ENCODE measurements at places on chromosomes 6 and 20. TPM values are rescaled to one million over a fixed set of nuclear protein-coding genes. Genes with fewer than 3 reads are reported as not detected.
A peak's percentile ranks its signal among the peaks of the same experiment; 100 is the strongest.

Gene CCR6
- 0.17 TPM for total RNA-seq

Gene SLC35D3
- not detected for total RNA-seq

Gene PPP1R3G
- total RNA-seq, result 0.05 TPM

Gene ZKSCAN3
- 3.1 TPM for total RNA-seq

Gene TRIM10
- not detected for total RNA-seq

Gene METTL24
- total RNA-seq, result not detected

Gene OTOR
- total RNA-seq, result not detected

Gene PPIL6
- total RNA-seq, result not detected

Gene SMLR1
- not detected for total RNA-seq

Gene PAK5
- not detected for total RNA-seq

Gene DBNDD2
- total RNA-seq, result 6.1 TPM

Gene NUP153
- 117 TPM for total RNA-seq

Gene DSP
- not detected for total RNA-seq

Gene SPO11
- total RNA-seq, result not detected

Gene GATA5
- not detected for total RNA-seq

DNA sequence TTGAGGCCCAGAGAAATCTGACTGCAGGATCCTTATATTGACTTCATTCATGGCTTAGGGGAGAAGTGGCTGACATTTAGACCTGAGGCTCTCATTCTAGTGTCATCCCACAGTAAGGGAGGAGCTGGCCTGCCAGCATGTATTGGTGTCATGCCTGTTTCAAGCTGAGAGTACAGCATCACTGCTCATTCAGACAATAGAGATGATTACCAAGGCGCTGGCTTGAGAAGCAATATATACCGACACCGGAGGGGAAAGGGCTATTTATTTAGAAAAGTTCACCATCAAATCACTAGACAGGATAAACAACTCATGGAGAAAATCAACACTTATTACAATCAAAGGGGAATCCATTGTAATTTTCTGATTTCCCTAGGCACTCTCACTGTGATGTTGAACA lies 84.4 kb upstream of the HDAC2 start:
- no peak for DNase-seq

- DNase-seq, result no peak
Observed at GRCh38 chr6:3607171-3607570, 144.3 kb downstream of the PXDC1 start.

GRCh38 chr6:93376026-93376540 lies 43.3 kb downstream of the EPHA7 start:
- DNase-seq, result no peak

GRCh38 chr6:125102891-125103290 lies 50.7 kb upstream of the TPD52L1 start:
- no peak for DNase-seq

DNA sequence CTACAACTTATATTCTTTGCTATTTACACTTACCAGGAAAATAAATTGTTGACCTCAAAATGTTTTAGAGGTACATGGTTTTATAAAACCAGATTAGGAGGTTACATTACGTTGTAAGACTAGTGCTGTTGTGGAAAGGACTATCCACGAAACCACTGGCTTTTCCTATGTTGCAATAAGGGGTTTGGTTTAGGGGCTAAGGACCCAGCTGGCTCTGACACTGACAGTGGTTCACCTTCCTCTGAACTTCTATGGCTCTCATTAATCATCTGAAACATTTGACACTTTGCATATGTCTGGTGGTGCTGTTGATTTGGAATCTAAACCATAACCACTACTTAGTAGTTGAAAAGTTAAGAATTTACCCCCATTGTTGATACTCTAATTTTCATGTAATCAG lies 186.7 kb downstream of the NKAIN2 start:
- DNase-seq, result no peak

GRCh38 chr6:157054531-157054979 lies 268.8 kb downstream of the TMEM242 start:
- no peak for DNase-seq

- DNase-seq, result no peak
Observed at GRCh38 chr20:6663104-6663503, 104.4 kb upstream of the BMP2 start.

DNA sequence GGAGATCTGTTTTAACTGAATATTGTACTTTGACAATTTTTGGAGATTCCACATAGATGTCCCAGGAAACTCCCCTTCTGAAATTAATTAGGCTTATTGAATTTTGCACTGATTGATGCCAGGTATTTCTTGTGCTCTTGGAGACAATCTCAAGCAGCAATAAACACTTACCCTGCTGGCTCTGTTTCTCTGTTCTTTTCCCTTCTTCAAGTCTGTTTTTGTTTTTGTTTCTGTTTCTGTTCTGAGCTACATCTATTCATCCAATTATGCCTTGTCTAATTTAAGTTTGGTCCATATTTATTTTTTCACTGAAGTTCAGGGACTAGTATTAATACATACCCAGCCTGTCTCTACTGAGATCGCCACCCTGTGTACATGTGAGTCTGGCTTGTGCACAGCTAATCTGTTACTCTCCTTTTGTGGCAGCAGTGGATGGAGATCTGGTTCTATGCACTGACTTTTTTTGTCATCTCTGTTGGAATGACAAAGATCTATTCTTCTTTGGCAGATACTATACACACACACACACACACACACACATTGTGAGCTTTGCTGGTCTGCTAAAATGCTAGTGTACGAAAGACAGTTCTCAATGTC lies 51.9 kb downstream of the IL22RA2 start:
- DNase-seq, result no peak

DNA sequence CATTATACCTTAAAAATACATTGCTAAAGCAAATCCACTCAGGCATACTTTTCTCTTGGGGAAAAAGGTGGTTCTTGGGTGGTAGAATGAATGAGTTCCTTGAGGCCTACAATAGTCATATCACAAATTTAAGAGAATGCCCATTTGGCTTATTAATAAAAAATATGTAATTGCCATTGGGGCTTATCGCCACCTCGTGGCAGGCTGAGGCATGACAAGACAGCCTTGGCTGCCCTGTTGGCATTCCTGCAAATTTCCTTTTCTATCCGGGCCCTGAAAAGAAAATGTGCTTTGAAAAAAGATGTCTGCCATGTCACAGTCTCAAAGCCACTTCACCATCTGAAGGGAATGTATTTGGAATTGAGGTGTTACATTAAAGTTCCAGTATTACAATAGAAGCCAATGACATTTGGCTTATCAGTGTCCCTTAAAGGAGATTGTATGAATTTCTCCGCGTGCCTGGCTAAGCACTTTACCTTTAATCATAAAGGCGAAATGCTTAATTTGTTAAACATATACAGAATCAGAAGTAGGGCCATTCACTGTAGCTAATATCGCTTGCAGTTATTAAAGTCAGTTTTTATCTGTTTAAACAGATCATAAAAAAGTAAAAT lies 188.3 kb upstream of the ZFP64 start:
- no peak for DNase-seq

DNA sequence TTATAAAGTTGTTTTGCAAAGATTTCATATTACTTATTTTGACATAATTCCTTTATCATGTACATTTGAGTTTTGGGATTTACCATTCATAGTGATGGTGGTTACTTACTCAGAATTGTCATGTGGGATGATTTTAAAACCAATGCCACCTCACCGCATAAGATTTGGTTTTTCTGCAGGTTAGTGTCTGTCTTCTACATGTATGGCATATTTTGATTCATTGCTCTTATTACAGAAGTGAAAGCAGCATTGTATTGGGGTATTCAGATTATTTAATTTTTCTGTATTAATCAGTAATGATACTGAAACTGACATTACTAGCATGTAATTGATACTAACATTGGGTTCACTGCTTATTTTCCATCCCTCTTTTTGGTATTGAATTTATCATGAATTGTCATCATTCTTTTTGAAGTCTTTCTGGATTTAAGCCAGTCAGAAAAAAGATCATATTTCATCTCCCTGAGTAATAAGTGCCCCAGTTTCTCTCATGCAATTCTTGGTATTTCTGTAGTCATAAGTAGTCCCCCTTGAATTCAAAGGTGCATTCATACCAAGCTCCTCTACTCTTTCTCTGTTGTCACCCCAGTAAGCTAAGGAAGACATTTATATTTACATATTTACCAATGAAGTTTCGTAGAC lies 176.6 kb downstream of the BCKDHB start:
- no peak for DNase-seq

DNA sequence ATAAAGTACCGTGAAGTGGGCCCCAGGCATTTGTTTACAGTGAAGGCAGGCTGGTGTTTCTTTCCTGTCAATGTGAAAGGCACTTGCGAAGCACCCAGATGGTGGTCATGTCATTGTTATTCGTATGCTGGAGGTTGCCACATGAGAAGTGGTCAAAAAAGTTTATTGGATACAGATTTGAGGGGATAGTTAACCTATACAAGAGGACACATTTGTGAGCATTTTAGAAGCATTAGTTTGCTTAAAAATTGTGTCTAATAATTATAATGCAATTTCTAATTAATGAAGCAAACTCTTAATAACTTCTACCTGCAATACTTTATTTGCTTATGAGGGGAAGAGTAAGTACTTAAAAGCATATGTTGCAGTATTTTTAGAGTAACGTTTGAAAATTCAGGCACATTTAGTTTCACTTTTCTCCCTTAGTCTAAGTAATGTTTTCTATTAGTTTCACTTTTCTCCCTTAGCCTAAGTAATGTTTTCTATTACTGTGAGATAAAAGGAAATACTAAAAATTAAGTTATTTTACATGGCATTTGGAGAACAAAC lies 120.7 kb upstream of the CLDN20 start:
- DNase-seq, result no peak

DNA sequence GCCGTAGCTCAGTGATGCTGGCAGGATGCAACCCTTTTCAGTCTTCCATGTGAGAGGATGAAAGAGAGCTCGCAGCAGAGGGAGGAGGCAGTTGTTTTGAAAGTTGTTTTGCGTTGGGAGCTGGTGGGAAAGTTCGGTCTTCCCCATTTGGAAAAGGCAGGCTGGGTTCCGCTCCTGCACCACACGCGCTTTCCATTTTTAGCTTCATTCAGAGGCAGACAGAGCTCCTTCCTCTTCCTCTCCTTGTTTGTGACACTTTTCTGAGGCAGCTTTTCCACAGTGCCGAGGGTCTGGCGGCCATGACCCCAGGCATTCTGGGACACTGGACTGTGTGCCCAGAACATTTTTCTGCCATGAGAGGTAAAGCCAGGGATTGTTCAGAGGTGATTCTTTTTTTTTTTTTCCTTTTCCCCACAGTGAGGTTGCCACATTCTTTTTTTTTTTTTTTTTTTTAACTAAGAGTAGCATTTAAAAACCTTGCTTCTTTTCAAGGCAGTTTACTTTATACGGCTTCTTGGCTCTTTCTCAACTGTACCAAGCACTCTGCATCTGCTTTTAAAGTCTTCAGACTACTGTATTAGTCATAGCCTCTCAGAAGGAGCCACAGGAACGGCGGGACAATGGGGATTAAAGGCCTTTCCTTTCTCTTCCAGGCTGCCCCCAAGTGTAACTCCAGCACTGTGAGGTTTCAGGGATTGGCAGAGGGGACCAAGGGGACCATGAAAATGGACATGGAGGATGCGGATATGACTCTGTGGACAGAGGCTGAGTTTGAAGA lies 1.6 kb downstream of the PRDM1 start:
- no peak for DNase-seq

GRCh38 chr6:108782179-108783041 lies 65.8 kb upstream of the ARMC2 start:
- peak; percentile 77 for DNase-seq

GRCh38 chr6:146902846-146903245 lies 301.4 kb upstream of the STXBP5 start:
- no peak for DNase-seq

DNA sequence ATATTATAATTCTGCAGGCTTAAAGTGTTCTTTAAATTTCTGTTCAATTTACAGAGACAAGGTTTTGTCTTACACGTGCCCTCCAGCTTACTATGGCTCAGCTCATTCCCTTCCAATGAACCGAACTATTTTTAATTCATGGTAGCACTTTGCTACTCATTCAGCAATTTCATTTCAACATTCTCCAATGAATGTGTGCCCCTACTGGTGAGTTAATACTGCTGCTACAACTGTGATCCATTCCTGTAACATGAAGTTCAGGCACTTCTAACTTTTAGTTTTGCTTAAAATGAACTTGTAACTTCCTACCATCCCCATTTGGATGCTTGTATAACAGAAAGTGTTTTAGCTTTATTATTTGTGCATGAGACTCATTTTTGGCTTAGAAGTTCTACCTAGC lies 99.7 kb downstream of the F13A1 start:
- DNase-seq, result no peak

DNA sequence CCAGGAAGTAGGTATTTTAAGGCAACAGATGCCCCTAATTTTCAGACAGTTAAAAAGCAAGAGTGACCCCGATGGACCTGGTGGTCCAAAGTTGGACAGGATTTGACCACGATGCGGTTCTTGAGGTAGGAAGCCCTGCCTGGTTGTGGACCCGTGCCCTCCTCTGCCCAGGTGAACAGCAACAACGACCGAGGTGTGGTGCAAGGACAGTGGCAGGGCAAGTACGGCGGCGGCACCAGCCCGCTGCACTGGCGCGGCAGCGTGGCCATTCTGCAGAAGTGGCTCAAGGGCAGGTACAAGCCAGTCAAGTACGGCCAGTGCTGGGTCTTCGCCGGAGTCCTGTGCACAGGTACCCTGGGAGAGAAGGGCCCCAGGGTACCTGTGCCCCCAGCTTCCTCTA lies 18.7 kb downstream of the TGM6 start:
- DNase-seq, result no peak

- DNase-seq, result no peak
Observed at GRCh38 chr6:33191383-33192104, 723 bp downstream of the COL11A2 start.

GRCh38 chr6:101614774-101615173 lies 221.3 kb downstream of the GRIK2 start:
- DNase-seq, result no peak

- no peak for DNase-seq
Observed at GRCh38 chr6:45900808-45901752, 114.6 kb downstream of the CLIC5 start.

DNA sequence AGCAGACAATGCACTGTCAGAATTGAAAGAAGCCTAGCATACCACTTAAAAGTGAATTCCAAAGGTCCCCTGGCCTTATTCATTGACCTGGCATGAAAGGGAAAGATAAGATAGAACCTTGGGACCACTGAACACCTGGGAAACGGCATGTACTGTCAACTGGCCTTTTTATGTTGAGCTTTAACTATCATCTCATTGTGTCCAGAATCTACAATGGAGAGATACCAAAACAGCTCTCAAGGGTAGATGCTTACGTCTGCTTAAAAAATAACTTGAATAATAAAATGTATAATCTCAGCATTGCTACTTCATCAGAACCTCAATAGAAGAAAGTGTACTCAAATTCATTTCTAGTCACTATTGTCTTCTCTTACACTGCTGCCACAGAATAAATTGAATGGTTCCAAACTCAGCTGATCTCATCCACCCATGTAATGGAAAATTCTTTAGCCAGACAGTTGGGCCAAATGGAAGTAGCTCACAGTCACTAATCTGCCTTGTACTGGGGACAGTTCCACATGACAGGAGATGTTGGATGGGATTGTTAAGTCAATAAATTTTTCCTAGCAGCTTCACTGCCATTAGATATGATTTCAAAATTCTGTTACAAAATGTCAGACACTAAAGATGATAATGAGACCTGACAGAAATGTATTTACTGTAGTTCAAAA lies 93.8 kb downstream of the MLIP start:
- no peak for DNase-seq
